ENCODE measurements at places on chromosomes 16 and 17. TPM values are rescaled to one million over a fixed set of nuclear protein-coding genes. Genes with fewer than 3 reads are reported as not detected.

DNA sequence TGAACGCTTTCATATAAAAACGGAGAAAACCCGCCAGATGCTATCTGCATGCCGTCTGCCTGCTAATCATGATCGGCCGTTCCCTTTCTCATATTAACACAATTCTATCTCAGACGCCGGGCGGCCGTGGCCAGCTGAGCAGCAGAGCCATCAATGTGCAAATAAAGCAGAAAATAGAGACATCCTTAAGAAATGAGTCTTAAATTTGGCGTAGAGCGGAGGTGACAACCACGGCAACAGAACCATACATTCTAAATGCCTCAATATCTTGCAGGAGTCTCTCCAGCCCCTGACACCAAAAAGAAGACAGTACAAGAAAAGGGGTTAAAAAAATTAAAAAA is 2.7 kb upstream of the IRX5 start:
- peaks cover 29% of the 10 kb centered on the region for H3K4me1 ChIP-seq
- DNase-seq: no peak
- H3K27ac ChIP-seq: no peak overlapping the region
- H3K4me3 ChIP-seq: no peak overlapping the region
- peaks cover 40% of the 10 kb centered on the region for H3K27me3 ChIP-seq

DNA sequence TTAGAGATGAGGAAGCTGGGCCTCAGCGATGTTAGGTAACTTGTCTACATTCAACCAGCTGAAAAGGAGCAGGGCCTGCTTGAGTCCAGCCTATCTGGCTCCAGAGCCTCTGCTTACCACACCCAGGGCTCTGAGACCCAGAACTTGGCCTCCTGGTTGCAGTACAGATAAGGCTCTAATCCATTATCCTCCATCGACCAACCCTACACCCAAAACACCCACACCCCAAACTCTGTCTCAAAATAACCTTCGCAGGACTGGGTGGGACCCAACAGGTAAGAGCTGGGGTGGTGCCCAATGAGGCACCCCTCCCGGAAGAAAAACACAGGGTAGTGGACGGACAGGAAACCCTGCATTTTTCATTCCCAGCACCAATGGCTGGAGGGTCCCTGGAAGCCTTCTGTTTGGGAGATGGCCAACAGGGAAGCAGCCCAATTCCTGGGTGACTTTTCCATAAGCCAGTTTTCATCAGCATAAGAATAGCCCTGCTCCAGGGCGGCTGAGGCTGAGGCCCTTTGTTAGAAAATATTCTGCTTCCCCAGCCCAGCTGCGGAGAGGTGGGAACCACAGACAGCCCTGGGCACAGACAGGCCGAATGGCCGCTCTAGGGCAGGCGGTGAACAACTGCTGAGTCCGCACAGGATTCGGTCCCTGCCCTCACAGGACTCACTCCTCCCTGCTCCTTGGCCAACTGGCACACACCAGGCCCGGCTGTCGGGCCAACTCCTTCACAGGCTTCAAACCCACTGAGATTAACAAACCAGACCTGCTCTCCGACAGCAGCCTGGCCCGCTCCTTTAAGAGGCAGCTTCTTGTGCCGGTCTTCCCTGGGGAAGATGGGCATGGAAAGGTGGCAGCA is 9.8 kb downstream of the SMIM5 start:
- H3K4me3 ChIP-seq: no peak overlapping the region
- no peak overlapping the region for H3K27ac ChIP-seq
- peaks cover 7% of the 10 kb centered on the region for H3K36me3 ChIP-seq
- H3K4me1 ChIP-seq: no peaks in the 10 kb centered on the region

The ENPP7 gene
- total RNA-seq: 0.20 TPM

The ARMC5 gene
- 7.0 TPM for total RNA-seq

GRCh38 chr16:30399435-30400186 is 4.4 kb downstream of the ZNF48 start:
- DNase-seq: no peak
- peaks cover 31% of the 10 kb centered on the region for H3K4me1 ChIP-seq
- peak overlapping the region; percentile 60 for H3K4me3 ChIP-seq

- H3K4me1 ChIP-seq: peaks cover 59% of the 10 kb centered on the region
- no peaks in the 10 kb centered on the region for H3K27me3 ChIP-seq
- no peak for DNase-seq
- H3K4me3 ChIP-seq: no peak overlapping the region
- peaks cover 65% of the 10 kb centered on the region for H3K36me3 ChIP-seq
Measured at GRCh38 chr17:49795372-49795771, 6.9 kb downstream of the KAT7 start.

GRCh38 chr16:85057948-85058347 is 30.4 kb downstream of the KIAA0513 start:
- H3K36me3 ChIP-seq: no peaks in the 10 kb centered on the region
- no peak overlapping the region for H3K4me3 ChIP-seq
- H3K4me1 ChIP-seq: peaks cover 43% of the 10 kb centered on the region
- H3K27me3 ChIP-seq: no peaks in the 10 kb centered on the region
- H3K27ac ChIP-seq: peak overlapping the region; percentile 6
- DNase-seq: no peak

DNA sequence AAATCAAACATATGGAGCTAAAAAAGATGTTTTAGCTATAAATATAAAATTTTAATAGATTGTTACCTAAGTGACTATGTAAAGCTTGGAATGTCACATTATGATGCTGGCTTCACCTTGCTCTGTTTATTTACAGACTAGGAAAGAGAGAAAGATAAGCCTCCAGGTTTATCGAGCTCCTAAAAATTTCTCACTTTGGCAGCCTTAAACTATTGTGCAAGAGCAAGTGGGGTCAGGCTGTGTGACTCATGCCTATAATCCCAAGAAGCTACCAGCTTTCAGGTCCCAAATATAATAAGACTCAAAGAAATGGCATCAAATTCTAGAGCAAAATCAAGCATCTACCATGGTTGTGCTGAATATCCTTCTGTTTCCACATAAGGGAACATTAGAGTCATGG is 34.3 kb upstream of the PRSS54 start:
- no peak for DNase-seq
- H3K4me1 ChIP-seq: no peaks in the 10 kb centered on the region
- no peak overlapping the region for H3K4me3 ChIP-seq
- no peaks in the 10 kb centered on the region for H3K36me3 ChIP-seq

GRCh38 chr16:19108409-19109287 is 5.1 kb upstream of the ITPRIPL2 start:
- H3K4me3 ChIP-seq: no peak overlapping the region
- no peaks in the 10 kb centered on the region for H3K27me3 ChIP-seq
- H3K27ac ChIP-seq: no peak overlapping the region
- H3K36me3 ChIP-seq: no peaks in the 10 kb centered on the region
- H3K4me1 ChIP-seq: no peaks in the 10 kb centered on the region
- no peak for DNase-seq

Measured in CD4-positive, alpha-beta memory T cell (primary cell).